ENCODE measurements at places on chromosomes 13 and 19.
A peak's percentile ranks its signal among the peaks of the same experiment; 100 is the strongest.

- peak; percentile 38 for DNase-seq
Observed at GRCh38 chr13:79995334-79995733, 345.6 kb downstream of the SPRY2 start.

- DNase-seq = no peak
Observed at GRCh38 chr13:49874430-49874829, 61.7 kb downstream of the SPRYD7 start.

DNA sequence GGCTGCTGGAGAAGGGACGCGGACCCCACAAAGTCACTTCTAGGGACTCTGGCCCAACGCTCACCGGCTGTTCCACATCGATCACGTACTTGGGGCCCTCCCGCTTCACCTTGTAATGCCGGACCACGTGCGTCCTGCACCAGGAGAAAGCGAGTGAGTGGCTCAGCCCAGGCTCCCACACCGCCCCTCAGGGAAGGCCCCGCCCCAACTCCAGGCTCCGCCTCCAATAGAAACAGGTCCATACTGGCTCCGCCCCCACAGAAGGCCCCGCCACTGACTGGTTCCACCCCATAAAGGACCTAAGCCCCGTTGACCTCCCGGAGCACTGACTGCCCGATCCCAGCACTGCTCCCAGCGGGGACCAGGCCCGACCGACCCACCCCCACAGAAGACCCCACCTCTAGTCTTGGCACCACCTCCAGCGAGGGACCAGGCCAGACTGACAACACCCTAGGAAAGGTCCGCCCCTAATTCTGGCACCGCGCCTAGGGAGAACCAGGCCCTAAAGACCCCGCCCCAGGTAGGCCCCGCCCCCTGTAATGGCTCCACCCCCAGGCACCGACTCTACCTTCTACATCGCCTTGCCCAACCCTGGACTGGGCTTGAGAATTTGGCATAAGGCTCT, 11.3 kb downstream of the STAP2 start:
- peak; percentile 9 for DNase-seq

DNA sequence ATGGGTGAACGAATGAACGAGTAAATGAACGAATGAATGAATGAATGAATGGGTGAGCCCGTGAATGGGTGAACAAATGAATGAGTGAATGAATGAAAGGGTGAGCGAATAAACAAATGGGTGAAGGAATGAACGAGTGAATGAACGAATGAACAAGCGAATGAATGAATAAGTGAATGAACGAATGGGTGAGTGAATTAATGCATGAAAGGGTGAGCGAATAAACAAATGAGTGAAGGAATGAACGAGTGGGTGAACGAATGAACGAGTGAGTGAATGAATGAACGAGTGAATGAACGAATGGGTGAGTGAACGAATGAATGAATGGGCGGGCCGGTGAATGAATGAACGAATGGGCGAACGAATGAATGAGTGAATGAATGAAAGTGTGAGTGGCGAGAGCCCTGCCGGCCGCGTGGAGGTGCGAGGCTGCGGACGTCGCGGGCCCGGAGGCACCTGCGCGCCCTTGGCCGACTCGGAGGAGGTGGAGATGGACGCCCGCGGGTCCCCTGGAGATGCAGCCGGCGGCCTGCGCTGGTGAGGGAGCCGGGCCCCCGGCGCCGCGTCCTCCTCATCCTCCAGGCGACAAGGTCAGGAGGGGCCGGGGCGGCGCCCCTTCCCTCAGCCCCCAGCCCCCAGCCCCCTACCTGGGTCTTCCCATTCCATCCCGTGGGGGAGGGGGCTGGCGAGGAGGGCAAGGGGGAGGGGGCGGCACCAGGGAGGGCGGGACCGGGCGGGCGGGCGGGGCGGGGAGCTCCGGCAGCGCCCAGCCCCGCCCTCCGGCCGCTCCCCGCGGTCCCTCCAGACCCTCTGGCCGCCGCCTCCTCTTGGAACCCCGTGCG, 15.4 kb downstream of the ANKRD24 start:
- no peak for DNase-seq

GRCh38 chr13:44936246-44936645, 53.0 kb downstream of the NUFIP1 start:
- DNase-seq = no peak

DNA sequence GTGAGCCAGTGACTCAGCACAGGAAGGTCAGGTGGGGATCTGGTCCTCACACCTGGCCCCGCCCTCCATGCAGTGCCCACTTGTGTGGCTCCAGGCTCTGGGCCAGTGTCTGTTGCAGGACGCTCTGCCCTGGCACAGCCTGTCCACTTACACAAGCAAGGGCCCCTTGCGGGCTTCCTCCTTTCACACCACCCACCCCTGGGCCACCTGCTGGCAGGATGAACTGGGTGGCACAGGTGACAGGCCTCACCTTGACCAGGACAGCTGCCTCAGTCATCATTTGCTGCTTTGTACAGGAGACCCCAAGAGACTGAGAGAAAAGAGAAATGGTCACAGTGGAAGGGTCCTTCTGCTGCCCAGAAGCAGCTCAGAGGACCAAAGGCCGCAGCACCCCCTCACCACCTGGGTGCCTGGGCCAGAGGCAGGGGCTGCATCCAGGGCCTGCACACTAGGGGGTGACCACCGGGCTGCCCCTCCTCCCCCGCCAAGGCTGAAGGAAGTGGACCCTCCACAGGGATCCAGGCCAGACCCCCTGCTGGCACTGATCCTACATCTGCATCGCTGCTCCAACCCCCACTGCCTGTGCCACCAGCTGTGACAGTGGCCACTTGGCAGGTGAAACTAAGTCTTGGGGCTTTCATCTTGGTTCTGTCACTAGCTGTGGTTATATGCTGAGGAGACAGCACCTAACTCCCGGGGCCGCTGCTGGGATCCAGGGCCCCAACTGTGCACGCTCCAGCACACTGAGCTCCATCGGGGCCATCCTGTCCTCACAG, 110.3 kb downstream of the TUBA3C start:
- no peak for DNase-seq

GRCh38 chr19:17402982-17403855, 2.2 kb downstream of the BST2 start:
- no peak for DNase-seq

DNA sequence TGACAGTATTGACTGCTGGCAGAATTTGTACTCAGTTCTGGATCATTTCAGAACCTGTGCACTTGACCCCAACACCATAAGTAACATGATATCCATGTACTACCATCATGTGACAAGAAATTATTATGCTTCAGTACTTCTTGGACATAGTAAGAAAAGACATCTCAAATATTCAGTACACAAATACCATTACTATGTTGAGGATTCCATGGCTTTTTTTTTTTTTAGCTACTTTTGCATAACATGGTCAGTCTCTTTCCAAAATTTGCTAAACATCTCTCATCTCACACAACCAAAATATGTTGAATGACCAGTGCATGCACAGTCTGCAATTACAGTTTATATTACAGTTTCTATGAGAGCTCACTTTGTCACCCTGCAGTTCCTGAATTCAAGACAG, 85.3 kb downstream of the FLT1 start:
- no peak for DNase-seq

DNA sequence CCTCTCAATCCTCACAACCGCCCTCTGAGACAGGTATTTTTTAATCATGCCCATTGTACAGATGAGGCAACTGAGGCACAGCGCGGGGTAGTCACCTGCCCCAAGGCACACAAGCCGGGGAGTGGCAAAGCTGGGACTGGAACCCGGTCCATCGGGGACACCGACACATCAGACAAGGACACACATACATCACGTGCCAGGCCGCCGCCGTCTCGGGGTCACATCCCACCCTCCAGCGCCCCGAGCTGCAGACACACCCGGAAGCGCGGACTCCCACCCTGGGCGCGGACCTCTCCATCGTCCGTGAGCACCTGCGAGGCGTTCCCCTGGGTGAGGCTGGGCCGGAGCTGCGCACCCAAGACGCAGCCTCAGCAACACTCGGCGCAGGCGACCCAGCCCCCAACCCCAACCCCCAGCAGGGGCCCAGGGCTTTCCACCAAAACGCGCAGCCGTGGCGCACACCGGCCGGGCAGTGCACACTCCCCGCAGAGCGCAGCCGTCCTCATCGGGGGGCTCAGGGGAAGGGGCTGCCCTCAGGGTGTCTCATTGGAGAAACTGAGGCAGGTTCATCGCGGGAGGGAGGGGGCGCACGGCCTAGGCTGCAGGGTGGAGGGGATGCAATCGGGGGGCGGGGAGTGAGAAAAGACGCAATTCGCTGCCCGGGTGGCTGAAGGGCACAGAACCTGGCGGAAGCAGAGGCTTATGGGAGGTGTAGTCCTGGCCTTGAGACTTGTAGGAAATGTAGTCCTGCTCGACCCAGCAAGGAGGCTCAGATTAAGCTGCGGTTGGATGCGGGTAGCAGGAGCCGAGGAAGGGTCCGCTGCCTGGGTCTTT, 1.9 kb upstream of the LMTK3 start:
- DNase-seq = no peak

DNA sequence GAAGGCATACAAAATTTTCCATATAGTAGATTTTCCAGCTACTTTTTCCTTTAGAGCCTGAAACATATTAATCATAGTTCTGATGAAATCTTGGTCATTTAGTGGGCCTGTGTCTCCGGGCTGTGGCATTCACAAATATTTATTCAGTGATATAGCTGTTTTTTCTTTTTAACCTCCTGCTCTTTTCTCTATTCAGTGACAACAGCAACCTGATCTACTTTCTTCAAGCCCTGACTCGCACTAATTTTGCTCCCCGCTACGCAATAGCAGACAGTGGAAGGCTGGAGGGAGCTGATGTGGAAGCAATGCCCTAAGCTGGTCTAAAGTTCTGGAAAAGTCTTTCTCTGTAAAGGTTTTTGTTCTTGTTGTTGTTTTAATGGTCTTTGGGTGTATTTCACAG, 289.7 kb downstream of the SLITRK6 start:
- no peak for DNase-seq

GRCh38 chr19:9801976-9802375, 16.9 kb downstream of the FBXL12 start:
- DNase-seq = no peak

DNA sequence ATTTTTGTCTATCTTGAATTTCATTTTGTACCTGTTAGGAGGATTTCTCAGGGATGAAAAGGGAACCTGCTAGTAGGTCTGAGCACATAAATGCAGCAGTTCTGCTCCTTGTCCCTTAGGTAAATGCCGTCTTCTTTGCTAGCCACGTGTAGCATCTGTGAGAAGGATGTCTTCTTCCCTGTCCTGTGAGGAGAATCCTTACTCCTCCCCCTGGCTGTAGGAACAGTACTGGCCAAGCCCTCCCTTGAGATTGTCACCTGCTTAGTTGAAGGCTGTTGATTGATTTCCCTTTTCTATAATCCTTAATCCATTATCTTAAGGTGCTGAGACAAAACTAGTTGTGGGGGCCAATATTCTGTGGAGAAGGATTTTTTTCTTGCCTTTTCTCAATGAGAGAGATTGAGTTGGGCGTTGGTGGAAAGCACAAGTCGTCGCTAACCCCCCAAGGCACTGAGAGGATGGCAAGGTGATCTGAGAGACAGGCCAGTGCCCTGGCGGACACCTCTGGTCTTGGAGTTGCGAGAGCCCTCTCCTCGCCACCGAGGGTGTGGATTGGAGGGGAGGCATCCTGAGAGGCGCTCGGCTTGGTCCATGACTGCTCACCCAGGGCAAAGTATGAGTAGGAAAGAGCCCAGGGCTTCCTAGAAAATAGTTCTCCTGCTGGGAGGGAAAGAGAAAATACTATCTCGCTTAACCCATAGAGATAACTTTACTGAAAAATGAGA, 216.7 kb downstream of the ATP8A2 start:
- no peak for DNase-seq

DNA sequence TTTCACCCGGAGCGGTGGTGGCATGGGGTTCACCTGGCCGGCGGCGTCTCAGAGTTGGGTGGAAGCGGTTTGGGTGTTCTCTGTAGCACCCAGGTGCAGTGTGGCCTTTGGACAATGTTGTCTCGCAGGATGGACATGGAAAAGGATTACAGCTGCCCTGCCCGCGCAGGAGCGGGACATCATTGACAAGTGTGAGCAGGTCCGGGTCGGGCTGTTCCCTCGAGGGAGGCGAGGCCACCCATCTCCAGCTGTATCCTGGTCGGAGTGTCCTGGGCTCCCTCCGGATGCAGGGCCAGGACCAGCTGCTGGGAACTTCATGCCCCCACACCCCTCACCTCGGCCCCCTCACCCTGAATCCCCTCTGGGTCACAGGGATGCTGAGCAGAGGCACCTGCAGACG, 7.8 kb upstream of the ZNF14 start:
- DNase-seq = no peak

GRCh38 chr19:35931161-35931873, 4.9 kb upstream of the LRFN3 start:
- DNase-seq = peak; percentile 99

GRCh38 chr19:3335431-3336350, 30.7 kb upstream of the NFIC start:
- no peak for DNase-seq

DNA sequence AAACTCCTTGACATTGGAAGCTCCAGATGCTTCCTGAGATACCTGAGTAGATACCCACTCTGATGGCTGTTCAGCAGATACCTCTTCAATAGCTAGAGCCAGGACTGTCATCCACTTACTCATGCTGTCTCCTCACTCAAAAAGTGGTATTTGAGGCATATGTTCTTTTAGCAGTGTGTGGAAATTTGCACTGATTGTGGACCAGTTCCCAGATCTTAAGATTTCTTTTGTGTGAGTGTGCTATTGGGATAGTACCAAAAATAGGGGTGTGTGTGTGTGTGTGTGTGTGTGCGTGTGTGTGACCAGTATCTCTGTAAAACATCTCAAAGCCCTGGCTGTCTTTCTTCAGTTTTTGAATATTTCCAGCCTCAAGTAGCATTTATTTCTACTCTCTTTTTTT, 108.3 kb downstream of the SLITRK5 start:
- peak; percentile 1 for DNase-seq

DNA sequence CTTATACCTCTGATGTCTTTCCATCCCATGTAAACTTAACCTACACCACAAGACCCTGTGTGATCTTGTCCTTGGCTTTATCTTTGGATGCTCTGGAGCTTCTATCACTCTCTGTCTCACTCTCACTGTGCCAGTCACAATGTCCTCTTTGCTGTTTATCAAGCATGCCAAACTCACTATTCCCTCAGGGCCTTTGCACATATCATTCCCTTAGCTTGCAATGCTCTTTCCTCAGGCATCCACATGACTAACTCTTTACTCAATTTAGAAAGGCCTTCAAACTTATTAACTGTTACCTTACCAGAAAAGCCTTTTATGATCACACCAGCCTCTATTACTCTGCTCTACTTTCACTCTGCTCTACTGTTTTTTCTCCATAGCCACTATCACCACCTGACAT, 354.1 kb downstream of the RFC3 start:
- DNase-seq = no peak

GRCh38 chr19:13670846-13671245, 93.5 kb upstream of the MRI1 start:
- no peak for DNase-seq

GRCh38 chr13:97348569-97349100, 85.3 kb upstream of the RAP2A start:
- no peak for DNase-seq
